Neural progenitor cell (in vitro differentiated cells): ENCODE measurements at places on chromosomes 11 and 22. TPM values are rescaled to one million over a fixed set of nuclear protein-coding genes. Genes with fewer than 3 reads are reported as not detected.

DNA sequence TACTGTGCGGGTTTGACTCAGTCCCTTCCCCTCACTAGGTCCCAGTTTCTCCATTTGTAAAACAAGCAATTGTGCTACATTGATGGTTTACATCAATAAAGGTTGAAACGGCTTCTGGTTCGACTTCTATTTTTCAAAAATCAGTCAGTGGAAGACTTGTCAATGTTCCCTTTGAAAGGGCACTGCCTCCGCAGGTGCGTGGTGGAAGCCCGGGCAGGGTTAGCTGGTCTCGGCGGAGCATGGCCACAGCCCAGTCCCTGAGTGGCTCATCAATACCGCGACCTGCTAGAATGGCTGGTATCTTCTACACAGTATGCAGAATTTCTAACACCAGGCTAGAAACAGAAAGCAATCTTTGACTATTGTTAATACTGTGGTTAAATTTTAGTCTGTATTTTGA, 16.1 kb downstream of the MS4A10 start:
- H3K36me3 ChIP-seq: no peaks in the 10 kb centered on the region
- no peaks in the 10 kb centered on the region for H3K4me1 ChIP-seq
- no peak for DNase-seq
- no peak overlapping the region for H3K27ac ChIP-seq

DNA sequence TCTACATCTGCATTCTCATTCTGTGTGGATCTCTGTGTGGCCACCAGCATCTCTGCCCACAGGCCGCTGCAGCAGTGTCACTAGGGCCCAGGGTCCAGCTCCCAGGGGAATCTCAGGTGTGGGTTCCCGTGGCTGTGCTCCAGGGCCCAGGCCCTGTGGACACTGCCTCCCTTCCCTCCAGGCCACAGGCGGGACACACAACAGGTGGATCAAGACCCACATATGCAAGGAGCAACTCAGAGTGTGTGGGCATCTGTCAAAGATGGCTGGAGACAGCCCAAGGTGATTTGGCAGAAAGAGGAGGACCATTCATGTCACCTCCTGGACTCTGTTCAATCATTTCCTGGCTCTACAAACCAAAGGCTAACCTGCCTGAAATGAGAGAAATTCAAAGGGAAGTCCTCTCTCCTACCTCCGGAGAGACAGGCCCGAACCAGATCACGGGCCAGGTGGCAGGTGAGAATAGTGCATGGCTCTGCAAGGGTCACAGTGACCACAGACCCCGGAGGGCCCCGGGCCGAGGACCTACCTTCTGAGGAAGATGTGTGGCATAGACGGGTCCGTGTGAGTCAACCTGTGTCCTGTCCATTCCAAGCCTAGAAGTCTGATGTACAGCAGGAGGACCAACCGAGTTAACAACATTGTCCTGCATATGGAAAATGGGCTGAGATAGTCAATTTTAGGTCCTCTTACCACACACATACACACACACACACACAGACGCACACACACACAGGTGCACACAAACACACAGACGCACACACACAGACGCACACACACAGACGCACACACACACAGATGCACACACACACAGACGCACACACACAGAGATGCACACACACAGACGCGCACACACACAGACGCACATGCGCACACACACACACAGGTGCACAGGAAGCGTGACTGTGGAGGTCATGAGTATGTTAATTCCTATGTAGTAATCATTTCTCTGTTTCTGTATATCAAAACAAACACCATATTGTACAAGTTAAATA, 1068.5 kb downstream of the BRD1 start:
- no peak overlapping the region for H3K4me3 ChIP-seq
- H3K36me3 ChIP-seq: no peaks in the 10 kb centered on the region
- H3K4me1 ChIP-seq: no peaks in the 10 kb centered on the region
- H3K27me3 ChIP-seq: no peaks in the 10 kb centered on the region

- no peak overlapping the region for H3K4me3 ChIP-seq
- no peak overlapping the region for H3K27ac ChIP-seq
- no peak for DNase-seq
- H3K27me3 ChIP-seq: no peaks in the 10 kb centered on the region
- no peaks in the 10 kb centered on the region for H3K36me3 ChIP-seq
Observed at GRCh38 chr11:47028195-47029093, 91.9 kb downstream of the CSTPP1 start.

GRCh38 chr11:46952553-46952952, 16.0 kb downstream of the CSTPP1 start:
- peaks cover 43% of the 10 kb centered on the region for H3K4me1 ChIP-seq
- no peak for DNase-seq
- H3K27ac ChIP-seq: no peak overlapping the region
- H3K4me3 ChIP-seq: no peak overlapping the region
- no peaks in the 10 kb centered on the region for H3K36me3 ChIP-seq
- H3K27me3 ChIP-seq: no peaks in the 10 kb centered on the region

DNA sequence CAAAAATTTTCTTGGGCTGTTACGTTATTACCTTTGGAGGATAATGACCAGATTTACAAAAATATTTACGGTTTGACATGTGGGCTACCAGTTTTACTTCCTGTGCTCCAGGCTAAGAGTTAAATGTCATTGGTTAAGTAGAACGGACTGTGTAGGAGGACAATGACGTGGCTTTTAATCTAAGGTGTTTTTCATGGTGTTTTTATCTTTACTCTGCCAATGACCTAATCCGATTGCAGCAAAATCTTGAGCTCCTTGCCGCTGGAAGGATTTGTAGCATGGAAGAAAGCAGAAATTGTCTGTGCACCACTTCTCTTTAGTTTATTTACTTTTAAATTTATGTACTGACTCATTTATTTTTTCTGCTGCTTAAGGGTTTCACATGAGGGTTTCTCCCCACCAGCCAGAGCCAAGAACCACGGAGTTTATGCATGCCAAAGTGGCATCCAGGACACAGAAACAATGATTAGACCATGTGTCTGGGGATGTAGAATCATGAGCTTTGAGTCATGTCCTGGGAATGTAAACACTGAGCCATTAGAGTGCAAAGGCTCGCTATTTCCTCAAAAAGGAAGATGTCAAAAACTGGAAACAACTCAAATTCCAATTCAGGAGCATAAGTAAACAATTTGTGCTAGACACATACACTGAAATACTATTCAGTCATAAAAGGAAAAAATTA, 1.9 kb upstream of the CARD16 start:
- H3K36me3 ChIP-seq: no peaks in the 10 kb centered on the region
- H3K27ac ChIP-seq: no peak overlapping the region
- DNase-seq: no peak
- H3K4me3 ChIP-seq: no peak overlapping the region
- H3K27me3 ChIP-seq: no peaks in the 10 kb centered on the region

DNA sequence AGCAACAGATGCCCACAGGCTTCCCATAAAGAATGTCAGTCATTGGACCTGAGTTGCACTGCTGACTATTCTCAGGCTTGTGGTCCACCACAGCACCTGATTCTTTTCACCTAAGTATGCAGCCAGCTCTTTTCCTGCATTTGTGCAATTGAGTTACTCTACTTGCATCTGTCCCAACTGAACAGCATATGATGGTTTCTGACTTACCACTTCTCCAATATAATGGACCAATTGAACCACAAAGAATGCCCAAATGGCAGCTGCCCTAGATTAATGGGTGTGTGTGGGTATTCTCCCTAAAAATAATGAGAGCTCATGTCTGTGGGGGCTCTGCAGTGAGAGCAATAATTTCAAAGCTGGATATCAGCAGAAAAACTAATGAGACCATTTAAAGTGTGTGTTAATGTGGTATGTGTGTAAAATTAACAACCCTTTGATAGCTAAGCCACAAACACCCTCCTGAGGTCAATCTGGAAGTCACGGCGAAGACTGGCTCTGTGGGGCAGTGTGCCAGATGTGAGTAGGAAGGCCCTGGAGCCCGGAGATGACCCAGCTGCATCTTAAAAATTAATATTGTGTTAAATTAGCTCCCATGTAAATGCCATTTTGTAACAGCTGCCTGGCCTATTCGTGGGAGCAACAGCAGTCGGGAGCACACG, 43.8 kb downstream of the SC5D start:
- H3K27me3 ChIP-seq: no peaks in the 10 kb centered on the region
- no peaks in the 10 kb centered on the region for H3K4me1 ChIP-seq
- H3K27ac ChIP-seq: no peak overlapping the region

DNA sequence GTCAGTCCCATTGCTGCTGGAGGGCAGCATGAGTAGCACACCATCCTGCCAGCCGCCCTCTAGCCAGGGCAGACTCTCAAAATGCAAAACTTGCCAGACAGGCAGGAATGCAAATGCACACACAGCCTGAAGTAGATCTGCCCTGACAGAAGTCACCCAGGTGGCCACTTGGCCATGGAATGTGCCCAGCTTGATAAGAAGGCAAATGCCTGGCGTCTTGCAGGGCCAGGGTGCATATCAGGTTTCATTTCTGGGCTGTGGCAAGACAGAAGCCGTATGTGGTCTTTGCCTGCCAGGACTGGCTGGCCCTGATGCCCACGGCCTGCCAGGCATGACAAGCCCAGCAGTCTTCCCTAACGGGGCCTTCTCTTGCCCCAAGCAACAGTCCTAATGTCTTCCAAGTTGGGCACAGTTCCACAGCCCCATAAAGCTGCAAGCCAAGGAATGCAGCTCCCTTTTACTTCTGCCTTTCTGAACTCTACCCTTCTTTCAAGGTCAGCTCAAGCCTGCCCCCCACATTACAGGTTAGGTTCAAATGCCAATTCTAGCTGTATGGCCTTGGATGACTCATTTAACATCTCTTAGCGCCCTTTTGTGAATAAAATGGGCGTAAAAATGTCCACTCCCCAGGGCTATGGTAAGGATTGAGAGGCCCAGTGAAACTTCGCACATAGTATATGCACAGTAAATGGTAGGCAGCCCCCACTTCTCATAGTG, 29.7 kb downstream of the POU2AF3 start:
- no peak for DNase-seq
- H3K27me3 ChIP-seq: no peaks in the 10 kb centered on the region
- no peak overlapping the region for H3K4me3 ChIP-seq
- H3K36me3 ChIP-seq: no peaks in the 10 kb centered on the region

DNA sequence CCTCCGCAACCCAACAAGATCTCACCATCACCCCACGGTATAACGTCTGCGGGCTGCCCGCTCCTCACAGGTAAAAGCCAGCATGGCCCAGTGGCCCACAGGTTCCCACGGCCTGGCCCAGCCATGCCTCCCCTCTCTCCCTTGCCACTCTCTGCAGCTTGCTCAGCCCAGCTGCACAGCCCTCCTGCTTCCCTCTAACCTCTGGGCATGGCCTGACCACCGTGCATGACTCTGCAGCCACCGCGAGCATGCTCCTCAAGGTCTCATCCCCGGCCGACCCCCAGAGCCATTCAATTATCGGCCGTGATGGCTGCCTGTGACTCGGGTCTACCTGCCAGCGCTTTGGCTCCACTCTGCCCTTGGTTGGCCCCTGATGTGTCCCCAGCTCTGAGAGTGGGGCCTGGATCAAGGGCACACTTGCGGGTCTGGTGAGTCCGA, 185.5 kb downstream of the CTTN start:
- no peaks in the 10 kb centered on the region for H3K36me3 ChIP-seq
- no peak overlapping the region for H3K4me3 ChIP-seq
- DNase-seq: no peak
- no peak overlapping the region for H3K27ac ChIP-seq

DNA sequence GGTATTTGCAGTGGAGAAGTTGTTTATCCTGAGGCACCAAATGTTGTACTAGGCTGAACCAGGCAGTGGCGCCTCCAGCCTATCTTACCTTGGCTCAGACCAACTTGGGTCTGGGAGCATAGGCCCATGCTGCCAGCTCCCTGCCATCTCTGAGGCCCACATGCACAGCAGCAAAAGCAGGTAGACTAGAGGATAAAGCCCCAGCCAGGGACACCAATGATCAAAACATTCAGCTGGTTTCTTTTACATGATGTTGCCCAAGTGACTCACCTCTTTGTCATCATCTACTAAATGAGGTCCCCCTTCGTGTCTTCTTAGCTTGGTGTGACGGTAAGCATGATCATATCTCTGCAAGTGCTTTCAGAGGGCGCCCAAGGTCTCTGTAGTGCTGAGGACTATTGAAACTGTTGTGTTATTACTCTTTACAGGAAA, 112.1 kb upstream of the DRD2 start:
- no peaks in the 10 kb centered on the region for H3K36me3 ChIP-seq
- H3K27ac ChIP-seq: no peak overlapping the region
- peaks cover 7% of the 10 kb centered on the region for H3K4me1 ChIP-seq
- no peak for DNase-seq
- no peak overlapping the region for H3K4me3 ChIP-seq

- H3K4me3 ChIP-seq: no peak overlapping the region
- H3K36me3 ChIP-seq: no peaks in the 10 kb centered on the region
- no peak for DNase-seq
- H3K27ac ChIP-seq: no peak overlapping the region
- H3K27me3 ChIP-seq: no peaks in the 10 kb centered on the region
- H3K4me1 ChIP-seq: no peaks in the 10 kb centered on the region
Observed at GRCh38 chr22:47209040-47209514, 446.6 kb downstream of the TBC1D22A start.

RAPSN gene
- total RNA-seq: not detected in 2 replicates

GPHA2 gene
- 1.5 TPM in 1 of 2 replicates, not detected in the other for total RNA-seq
